ENCODE measurements at places on chromosomes 1 and 21. TPM values are rescaled to one million over a fixed set of nuclear protein-coding genes. Genes with fewer than 3 reads are reported as not detected.

DNA sequence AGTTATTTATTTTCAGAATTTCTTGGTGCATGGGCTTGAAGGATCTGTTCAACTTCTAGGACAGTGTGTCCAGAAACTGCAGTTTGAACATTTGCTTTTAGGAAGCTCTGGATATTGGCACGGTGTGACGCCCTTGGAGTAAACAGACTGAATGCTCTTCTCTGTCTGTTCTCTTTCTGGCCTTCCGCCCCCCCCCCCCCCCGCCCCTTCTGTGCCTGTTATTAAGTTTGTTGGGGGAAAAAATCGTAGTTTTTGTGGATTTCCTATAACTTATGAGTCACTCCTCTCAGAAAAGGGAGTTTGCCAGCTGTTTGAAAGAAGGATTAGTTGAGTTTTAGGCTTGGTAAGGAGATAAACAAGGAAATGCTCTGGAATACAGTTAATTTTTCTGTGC lies 1.2 kb downstream of the KCTD3 start:
- no peak for DNase-seq

THRAP3 gene
- polyA plus RNA-seq = 169 TPM

TPTE gene
- polyA plus RNA-seq = not detected

CDCA8 gene
- 25.6 TPM for polyA plus RNA-seq
